Stimulated activated CD4-positive, alpha-beta T cell treated with anti-CD3 and anti-CD28 coated beads, Interleukin-1b, Interleukin-23, amount 100 ng/mL, for 1 hour (primary cell): ENCODE measurements at places on chromosomes 11 and 22.

GRCh38 chr22:42997582-42998090 lies 17.3 kb downstream of the PACSIN2 start:
- DNase-seq, result no peak

- no peak for DNase-seq
Observed at GRCh38 chr11:5689551-5689983, at the start of gene TRIM22. Gene TRIM22 (plus strand): TSS chr11:5689790. CDS start chr11:5696233, 6,443 bp downstream.

DNA sequence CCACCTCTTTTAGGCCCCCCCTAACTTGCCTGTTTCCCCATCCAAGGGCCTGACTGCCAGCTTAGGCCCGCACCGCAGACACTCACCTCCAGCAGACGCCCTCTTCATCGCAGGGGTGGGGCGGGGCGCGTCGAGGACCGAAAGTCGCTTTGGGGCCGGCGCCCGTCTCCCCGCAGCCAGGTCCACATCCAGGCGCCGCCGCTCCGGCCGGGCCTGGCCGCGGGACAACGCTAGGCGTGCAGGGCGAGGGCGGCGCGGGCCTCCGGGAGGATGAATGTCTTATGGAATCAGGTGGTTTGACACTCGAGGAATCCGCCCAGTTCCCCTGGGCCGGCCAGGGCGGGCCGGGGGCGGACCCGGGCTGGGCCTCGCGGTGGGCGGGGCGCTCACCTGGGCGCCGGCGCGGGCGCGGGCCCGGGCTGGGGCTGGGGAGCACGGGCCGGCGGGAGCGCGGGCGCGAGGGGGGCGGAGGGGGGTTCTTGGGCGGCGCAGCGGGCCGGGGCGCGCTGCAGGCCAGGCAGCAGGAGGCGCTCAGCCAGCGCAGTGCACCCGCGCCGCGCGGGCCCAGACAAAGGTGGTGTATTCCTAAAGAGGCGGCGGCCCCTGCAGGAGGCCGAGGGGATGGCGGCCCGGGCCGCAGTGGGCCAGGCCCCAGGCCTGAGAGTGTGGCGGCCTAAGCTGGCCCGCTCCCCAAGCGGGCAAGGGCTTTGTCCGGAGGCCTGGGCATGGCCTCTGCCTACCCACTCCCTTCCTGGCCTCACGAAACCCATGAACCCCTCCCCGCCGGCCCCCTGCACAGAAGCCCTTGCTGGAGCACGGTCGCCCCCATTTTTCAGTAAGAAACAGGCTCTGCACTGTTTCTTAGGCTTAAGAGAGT lies 177.6 kb downstream of the IGLL1 start:
- peak; percentile 19 for DNase-seq

DNA sequence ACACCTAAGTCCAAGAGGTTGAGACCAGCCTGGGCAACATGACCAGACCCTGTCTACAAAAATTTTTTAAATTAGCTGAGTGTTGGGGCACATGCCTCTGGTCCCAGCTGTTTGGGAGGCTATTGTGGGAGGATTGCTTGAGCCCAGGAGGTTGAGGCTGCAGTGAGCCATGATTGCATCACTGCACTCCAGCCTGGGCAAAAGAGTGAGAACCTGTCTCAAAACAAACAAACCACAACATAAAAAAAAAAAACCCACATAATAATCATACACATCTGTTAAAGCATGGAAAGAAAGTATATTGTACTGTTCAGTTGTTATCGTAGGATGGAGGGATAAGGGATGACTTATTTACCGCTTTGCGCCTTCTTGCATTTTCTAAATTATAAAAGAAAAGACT lies 35.9 kb upstream of the GRK2 start:
- DNase-seq, result no peak

DNA sequence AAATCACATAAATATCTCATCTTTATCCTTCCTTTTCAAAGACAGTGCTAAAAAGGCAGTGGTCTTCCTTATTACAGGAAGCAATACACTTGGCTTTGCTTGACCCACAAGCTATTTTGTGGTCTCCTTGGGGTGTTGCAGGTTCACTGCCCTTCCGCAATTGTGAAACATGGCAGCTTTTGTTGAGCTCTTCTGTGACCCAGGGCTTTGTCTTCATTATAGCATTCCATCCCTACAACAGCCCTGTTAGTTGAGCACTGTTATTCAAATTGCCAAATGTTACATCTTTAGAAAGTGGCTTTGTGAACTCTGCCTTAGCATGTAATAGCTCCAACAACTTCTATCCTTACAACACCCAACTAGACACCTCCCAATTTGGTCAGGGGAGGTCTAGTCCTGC lies 107.1 kb downstream of the OPCML start:
- DNase-seq, result no peak

GRCh38 chr22:40374567-40374966 lies 4.2 kb downstream of the SGSM3 start:
- no peak for DNase-seq

DNA sequence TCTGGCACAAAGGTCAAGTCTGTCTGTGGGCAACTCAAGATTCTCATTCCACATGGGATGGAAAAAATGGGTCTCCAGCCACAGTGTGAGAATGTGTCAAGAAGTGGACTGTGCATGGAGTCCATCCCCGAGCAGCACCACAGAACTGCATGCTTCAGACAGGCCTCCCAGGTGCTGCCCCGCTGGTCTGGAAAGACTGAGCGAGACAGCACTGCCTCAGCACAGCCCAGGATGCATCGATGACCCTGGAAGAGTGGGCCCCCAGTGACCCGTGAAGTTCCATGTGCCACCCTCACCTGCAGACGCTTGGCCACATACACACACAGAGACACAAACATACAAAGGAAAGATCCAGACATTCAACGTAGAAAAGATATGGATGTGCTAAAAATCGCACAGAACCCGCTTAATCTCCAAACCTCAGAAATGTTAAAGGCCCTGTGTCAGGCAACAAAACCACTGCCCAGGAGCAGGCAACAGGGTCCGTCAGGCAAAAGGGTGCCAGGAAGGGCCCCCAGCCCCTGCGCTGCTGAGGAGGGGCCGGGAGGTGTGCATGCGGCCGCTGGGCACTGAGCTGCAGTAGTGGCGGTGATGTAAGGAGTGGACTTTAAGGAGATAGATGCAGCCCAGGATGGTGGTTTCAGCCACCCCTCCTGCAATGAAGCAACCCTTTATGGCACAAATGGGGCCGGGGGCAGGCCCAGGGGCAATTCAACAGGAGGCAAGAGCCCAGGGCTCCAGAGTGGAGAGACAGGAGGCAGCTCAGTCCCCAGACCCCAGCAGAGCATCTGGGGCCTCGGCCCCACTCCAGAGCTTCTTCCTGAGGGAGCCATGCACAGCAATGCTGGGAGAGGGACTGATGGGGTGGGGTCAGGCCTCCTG lies 84.7 kb downstream of the DGCR2 start:
- no peak for DNase-seq

DNA sequence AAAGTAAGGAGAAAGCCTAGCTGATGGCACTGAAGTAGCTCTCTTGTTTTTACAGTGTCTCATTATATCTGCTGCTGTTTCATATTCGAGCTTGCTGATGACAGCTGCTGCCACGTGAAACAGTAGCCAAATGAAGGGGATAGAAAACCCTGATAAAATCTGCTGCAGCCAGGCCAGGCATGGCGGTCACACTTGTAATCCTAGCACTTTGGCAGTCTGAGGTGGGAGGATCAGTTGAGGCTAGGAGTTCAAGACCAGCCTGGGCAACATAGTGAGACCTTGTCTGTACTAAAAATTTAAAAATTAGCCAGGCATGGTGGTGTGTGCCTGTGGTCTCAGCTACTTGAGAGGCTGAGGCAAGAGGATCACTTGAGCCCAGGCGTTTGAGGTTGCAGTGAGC lies 13.4 kb downstream of the IFT46 start:
- DNase-seq, result no peak

GRCh38 chr11:104151404-104152204 lies 12.3 kb downstream of the PDGFD start:
- DNase-seq, result no peak

DNA sequence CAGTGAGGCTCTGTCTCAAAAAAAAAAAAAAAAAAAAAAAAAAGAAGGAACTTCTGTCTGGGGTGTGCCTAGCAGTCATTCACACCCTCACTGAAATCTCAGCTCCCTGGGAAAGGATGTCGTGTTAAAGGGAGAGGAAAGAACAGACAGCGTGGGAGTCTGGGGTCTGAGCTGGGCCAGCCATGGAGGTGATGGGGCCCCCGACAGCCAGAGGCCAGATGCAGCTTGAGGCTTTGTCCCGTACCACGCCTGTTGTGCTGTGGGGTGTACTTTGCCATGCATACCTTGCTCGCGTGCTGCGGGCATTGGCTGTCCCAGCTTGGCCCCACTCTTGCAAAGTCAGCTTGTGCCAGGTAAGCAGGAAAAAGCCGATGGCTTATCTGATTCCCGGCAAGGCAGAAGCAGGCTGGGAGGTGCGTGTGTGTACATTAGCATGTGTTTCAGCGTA lies 4.6 kb downstream of the SYT12 start:
- no peak for DNase-seq

- no peak for DNase-seq
Observed at GRCh38 chr11:100593291-100593690, 93.8 kb upstream of the ARHGAP42 start.

DNA sequence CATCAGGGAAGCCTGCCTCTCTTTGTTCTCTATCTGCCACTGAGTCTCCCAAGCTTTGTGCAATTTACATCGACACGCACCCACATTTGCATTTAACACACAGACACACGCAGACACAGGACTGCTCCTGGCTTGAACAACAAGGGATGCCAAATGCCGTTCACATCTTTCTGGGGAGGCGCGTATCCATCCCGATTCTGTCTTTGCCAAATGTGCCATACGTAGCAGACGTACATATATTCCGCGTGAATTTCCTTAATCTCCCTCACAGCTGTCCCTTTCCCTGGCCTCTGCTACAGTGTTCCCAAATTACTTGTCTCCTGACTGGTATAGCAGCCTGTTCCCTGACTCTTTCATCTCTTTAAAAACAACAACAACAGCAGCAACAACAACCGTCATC lies 409.5 kb downstream of the MIAT start:
- no peak for DNase-seq

- DNase-seq, result no peak
Observed at GRCh38 chr11:75347781-75348566, 3.5 kb downstream of the ARRB1 start.

- no peak for DNase-seq
Observed at GRCh38 chr22:28440592-28441390, 238.8 kb downstream of the TTC28 start.

DNA sequence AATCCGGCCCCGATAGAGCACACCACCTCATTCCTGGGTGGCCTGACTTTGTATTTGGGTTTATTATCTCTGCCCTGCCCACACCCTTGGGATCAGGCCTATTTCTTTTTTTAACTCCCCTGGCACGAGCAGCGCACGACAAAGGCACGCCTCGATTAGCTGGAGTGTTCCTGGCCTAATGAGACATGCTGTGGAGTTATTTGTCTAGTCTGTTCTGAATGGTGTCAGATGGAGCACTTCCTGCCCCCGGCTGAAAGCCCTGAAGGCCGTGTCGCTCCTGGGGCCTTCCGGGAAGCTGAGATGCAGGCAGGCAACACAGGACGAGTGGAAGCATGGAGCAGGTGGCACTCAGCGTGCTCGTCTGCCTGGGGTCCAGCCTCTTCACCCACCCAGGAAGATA lies 47.1 kb downstream of the LARGE1 start:
- no peak for DNase-seq

- DNase-seq, result no peak
Observed at GRCh38 chr11:74011360-74012073, 2.6 kb upstream of the UCP3 start.

DNA sequence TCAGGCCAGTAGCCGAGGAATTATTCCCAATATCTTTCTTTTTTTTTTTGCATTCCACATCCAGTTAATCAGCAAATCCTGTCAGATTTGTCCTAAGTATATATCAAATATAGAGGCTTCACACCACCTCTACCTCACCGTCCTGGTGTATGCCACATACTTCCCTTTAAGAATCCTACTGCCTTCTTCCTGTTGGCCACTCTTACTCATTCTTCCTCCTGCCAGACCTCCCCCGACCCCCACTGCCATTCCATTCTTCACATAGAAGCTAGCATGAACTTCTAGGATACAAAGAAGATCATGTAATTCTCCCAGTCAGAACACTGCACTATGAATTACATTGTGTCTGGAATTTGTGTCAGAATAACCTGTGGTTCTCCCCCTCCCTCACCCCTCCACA lies 89.5 kb downstream of the TRIM44 start:
- DNase-seq, result no peak

GRCh38 chr11:776561-777287 lies 563 bp downstream of the GATD1 start:
- DNase-seq, result no peak

DNA sequence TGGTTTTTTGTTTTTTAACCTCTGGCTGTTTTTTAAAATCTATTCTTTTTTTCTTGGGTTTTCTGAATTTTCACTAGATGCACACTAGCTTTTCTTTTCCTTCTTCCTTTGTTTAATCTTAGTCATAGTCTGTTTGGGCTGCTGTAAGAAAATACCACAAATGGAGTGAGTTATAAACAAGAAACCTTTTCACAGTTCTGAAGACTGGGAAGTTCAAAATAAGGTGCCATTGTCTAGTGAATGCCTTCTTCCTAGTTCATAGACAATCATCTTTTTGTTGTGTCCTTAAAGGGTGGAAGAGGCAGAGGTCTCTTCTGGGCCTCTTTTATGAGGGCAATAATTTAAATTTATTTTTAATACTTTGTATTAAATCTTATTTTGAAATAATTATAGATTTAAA lies 532.9 kb upstream of the ANO5 start:
- DNase-seq, result no peak

- DNase-seq, result no peak
Observed at GRCh38 chr11:112685111-112685510, 276.1 kb upstream of the NCAM1 start.

- no peak for DNase-seq
Observed at GRCh38 chr11:45615182-45615792, 50.1 kb downstream of the CHST1 start.

- no peak for DNase-seq
Observed at GRCh38 chr11:12140186-12140793, 29.9 kb downstream of the MICAL2 start.

DNA sequence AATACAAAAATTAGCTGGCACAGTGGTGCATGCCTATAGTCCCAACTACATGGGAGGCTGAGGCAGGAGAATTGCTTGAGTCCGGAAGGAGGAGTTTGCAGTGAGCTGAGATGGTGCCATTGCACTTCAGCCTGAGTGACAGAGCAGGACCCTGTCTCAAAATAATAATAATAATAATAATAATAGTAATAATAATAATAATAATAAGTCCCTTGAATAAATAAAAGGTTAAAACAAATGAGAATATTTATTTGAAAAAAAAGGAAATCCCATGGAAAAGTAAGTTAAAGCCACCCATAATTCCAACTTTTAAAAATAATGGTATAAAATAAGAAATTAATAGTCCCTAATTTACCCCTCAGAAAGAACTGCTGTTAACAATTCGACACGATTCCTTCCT lies 10.0 kb upstream of the NAV2 start:
- DNase-seq, result no peak
